Purkinje cell (primary cell): ENCODE measurements at places on chromosomes 2 and 18. TPM values are rescaled to one million over a fixed set of nuclear protein-coding genes. Genes with fewer than 3 reads are reported as not detected.

The SKA1 gene
- 0.71 TPM in 1 of 2 replicates, not detected in the other for polyA plus RNA-seq

The TLX2 gene
- polyA plus RNA-seq, result not detected in 2 replicates

The ARHGAP25 gene
- 0.34 and 1.6 TPM in 2 replicates for polyA plus RNA-seq

The B3GNT7 gene
- polyA plus RNA-seq, result not detected in 2 replicates

The IL1A gene
- polyA plus RNA-seq, result not detected in 2 replicates

The CENPA gene
- polyA plus RNA-seq, result 0.66 TPM in 1 of 2 replicates, not detected in the other
